BJ (cell line): ENCODE measurements at places on chromosomes 2 and 18.

DNA sequence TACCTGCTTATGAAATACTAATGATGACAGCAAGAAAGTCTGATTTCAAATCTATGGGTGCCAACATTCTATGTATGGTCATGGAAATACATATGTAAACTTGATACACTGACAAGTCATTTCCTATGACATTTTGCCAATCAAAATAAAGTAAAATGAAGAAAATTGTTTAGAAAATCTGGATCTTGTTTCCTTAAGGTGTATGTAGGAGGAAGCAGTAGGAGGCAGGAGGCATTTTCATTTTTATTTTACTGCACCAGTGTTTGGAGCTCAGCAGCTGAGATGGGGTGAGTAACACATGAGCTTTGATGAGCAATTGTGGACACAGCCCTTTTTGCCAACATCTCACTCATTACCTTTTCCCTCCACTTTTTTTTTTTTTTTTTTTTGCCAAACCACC, 167.0 kb downstream of the AFF3 start:
- no peak for DNase-seq

DNA sequence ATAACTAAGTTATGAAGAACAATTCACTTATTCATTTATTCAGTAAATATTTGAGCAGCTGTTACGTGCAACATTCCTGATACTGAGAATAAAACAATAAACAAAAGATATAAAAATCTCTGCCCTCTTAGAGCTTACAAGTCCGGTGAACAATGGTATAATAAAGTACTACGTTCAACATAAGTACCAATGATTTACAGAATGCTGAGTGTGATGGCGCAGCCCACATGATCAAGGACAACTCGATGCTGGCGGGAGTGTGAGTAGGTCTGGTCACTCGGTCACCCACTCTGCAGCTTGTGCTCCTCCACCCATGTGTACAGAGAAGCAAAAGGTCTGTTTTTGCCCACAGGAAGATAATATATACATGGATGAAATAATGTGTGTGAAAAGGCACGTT, 254.3 kb downstream of the BCL11A start:
- no peak for DNase-seq

GRCh38 chr2:60003076-60003475, 550.4 kb downstream of the BCL11A start:
- no peak for DNase-seq

DNA sequence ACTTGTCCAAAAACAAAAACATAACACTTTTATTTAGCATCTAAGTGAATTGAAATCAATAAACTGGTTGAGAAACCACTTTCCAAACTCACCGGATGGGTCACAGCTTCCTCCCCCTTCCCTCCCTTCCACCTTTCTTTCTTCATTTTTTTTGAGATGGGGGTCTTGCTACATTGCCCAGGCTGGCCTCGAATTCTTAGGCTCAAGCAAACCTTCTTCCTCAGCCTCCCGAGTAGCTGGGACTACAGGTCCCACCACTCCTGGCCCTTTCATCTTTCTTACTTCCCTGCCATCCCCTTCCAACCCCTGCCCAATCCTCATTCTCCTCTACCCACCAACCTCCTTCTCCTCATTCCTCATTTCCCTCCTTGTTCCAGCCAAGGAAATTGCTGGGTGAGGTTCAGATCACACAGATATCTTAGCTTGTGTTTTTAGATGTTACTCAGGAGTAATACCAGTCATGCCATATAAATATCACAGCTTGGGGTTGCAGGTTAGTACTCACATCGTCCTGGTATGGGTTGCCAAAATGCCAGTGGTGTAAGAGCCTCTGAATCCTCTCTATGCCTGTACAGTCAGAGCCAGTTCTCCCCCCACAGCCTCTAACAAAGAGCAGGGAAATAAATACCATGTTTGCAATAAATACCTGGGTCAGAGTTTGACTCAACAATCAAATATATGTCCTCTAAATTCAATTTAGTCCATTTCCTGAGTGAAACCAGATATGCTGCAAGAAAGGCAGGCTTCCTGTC, 132.7 kb upstream of the NDUFV2 start:
- DNase-seq: peak; percentile 60

DNA sequence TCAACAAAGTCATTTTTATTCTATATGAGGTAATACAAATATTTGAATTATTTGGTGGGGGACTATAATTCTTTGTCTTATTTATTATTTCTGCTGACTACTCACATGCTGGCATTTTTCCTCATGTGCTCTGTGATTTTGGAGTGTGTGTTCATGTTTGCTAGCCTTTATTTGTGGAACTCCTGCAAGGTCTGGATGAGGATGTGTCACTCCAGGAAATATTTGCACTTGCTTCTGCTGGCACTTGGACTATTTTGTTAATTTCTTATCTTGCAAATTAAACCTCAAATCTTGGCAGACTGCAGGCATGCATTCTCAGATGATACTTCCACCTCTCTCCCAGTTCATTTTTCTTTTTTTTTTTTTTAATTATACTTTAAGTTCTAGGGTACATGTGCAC, 34.1 kb downstream of the POLI start:
- no peak for DNase-seq

GRCh38 chr2:42219160-42219559, 50.0 kb downstream of the EML4 start:
- no peak for DNase-seq

GRCh38 chr18:38843291-38843690, 1277.7 kb upstream of the CELF4 start:
- no peak for DNase-seq

- no peak for DNase-seq
Measured at GRCh38 chr2:206305523-206306245, 31.2 kb downstream of the ZDBF2 start.

DNA sequence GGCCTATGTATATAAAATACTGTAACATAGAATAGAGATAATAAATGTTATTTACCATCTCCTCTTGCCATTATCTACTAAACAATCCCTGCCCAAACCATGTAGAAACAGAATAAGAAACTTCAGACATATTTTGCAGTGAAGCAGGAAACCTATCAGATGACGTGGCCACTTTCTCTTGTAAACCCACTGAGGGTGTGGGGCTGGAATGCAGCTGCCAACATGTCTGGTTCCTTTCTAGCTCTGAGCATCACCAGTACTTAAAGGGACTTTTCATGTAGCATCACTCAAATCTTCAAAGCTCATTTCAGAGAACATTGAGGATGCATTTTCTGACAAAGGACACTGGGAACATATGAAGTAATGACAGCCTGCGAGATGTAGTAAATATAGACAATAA, 251.8 kb downstream of the LPIN1 start:
- peak; percentile 30 for DNase-seq

DNA sequence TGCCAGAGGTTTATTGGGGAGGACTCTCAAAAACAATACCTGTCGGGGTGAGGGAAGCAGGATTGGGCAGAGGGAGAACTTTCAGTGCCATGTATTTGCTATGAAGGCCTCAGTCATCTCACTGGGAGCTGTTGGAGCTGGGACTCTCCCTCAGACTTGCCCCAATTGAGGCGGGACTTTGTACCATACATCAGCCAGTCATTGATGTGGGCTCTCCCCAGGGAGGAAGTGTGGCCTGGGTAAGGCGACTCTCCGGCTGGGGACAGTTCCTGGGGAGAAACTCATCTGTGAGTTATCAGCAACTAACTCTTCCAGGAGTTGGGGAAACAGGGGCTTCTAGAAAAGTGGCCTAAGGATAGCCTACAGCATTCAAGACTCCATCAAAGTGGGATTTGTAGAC, 66.5 kb downstream of the FTCDNL1 start:
- no peak for DNase-seq

- DNase-seq: no peak
Measured at GRCh38 chr18:35231052-35231451, 9.8 kb upstream of the ZNF397 start.

- DNase-seq: peak; percentile 53
Measured at GRCh38 chr2:60533101-60534051, 20.1 kb downstream of the BCL11A start.

- no peak for DNase-seq
Measured at GRCh38 chr2:235444101-235444597, 49.7 kb upstream of the AGAP1 start.
